Ascending aorta (tissue), 2 donors: ENCODE measurements at places on chromosomes 4 and X.

DNA sequence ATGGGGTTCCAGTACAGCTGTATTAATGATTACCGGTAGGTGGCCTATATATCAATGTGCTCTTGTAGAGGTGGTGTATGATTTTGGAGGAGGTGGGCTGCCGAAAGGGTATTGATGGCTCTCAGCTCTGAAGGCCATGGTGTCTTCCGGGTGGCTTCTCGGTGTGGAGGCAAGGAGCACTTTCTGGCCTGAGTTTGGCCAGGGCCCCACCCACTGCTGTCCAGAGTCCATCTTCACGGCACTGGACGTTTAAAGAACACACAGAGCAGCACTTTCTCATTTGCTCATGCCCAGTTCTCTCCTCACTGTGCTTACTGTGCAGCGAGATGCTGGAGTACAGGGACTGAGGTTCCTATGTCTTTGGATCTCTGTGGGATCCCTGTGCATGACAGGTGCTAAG, 16.1 kb downstream of the BST1 start:
- DNase-seq: peak; percentile 62

- DNase-seq: no peak
Observed at GRCh38 chrX:30735839-30736238, 82.6 kb downstream of the GK start.

DNA sequence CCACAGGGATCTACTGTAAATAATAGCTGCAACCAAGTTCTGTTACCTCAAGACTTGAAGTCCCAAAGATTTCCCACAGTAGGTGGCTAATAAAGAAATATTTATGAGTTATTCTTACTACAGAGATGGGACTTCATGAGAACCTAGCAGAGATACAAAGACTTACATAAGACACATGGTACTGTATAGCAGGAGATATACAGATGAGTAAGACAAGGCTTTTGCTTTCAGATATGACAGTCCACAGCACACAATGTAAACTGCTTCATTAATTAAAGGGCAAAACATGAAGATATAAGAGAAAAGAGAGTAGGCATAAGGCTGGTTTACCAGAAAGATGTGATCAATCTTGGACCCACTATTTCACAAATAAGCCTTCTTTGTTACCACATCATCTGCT, 6.6 kb downstream of the ANKRD17 start:
- no peak for DNase-seq

DNA sequence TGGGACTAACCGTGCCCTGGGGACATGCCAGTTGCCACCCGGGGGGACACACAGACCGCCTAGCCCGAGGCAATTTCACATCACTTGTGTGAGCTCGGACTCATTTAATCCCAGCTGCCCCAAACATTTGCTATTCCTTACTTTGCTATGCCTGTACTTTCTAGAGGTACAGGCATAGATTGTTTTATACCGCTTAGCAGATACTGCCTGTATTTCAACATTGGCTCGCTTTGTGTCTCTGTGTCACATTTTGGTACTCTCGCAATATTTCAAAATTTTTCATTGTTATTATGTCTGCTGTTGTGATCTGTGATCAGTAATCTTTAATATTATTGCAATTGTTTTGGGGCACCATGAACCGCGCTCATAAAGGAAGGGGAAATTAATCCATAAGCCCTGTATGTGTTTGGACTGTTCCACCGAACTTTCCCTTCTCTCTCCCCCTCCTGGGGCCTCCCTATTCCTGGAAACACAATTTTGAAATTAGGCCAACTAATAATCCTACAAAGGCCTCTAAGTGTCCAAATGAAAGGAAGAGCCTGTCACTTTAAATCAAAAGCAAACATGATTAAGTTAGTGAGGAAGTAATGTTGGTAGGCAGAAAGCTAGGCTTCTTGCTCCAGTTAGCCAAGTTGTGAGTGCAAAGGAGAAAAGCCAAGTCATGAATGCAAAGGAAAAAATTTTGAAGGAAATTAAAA, 568 bp upstream of the CASP6 start:
- DNase-seq: no peak

DNA sequence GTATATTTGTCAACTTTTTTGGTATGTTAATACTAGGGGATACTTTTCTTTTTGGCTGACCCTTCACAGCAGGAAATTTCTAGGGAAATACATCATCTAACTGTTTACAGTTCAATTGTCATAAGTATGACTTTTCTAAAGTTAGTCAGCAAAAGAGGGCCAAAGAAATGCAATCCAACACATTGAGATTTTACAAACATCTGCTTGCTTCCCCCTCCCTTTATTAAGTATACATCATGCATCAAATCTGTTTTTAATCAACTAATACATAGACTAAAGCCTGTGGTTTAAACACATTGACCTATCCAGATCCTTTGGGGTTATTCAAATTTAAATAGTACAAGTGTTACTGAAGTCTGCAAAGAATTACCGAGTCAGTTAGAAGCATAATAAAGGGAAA, 93.9 kb downstream of the MID1 start:
- DNase-seq: no peak

DNA sequence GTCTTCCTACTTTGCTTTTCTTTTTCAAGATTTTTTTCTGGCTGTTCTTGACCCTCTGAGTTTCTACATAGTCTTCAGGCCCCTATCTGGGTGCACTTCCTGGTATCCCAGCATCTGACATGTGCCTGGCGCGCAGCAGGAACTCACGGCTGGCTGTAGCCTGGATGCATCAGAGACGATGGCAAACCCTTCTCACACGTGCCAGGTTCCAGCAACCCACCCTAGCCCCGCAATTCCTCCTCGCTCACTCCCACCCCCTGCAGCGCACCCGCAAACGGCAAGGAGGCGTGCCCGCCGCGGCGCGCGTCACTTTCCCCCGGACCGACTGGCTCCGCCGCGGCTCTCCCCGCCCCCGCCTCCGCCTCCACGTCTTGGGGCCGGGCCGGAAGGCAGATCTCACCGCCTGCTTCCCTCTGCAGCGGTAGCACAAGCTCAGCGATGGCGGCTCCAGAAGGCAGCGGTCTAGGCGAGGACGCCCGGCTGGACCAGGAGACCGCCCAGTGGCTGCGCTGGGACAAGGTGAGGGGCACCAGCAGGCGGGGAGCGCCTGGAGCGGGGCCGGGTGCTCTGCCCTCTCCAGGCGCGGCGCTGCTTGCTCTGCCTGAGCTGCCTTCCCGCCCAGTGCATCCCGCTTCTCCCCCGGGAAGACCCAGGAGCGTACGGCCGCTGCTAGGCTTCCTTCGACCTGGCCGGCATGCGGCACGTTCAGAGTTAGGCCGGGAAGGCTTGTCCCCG, at the start of gene PGM2:
Gene PGM2, plus strand, starts transcription at position 392 of the 735 bp plus-strand sequence. Its CDS starts 47 bp downstream, at position 439.
- DNase-seq: peak; percentile 91

DNA sequence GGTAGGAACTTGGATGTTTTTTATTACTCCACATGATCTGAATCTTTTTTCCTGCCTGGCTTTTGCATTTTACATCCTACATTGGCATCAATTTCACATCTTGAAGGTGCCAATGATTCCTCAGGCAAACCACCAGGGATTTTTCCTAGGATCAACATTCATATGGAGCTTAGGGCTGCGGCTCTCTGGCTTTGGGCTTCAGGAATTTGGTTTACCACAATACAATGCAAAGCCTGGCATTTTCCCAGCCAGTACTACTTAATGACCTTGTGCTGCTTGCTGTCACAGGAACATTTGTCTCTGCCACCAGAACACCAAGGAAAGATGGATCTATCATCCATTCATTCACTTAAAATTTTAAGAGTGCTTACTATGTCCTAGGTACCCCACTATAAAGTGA, 180.7 kb downstream of the PDGFC start:
- DNase-seq: no peak

GRCh38 chr4:77437079-77437478, 168.5 kb upstream of the CXCL13 start:
- no peak for DNase-seq

- no peak for DNase-seq
Observed at GRCh38 chr4:143083756-143084472, 100.8 kb upstream of the USP38 start.

DNA sequence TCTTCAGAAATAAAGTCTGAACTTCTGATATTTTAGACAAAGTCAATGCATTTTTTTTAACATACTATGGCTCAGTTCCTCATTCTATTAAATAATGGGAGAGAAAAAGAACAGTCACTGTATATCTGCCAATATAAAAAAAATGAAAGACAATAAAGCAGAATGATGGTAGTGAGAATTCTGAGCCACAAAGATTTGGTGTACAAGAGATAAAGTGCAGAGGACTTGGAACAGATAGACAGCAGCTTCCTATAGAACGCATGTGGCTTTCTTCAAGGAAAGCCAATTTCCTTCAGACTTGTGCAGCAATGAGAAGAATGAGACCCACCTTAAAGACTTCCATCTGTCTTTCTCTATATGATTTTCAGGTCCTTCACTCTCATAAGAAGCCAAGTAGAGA, 39.7 kb downstream of the RASGEF1B start:
- DNase-seq: no peak

DNA sequence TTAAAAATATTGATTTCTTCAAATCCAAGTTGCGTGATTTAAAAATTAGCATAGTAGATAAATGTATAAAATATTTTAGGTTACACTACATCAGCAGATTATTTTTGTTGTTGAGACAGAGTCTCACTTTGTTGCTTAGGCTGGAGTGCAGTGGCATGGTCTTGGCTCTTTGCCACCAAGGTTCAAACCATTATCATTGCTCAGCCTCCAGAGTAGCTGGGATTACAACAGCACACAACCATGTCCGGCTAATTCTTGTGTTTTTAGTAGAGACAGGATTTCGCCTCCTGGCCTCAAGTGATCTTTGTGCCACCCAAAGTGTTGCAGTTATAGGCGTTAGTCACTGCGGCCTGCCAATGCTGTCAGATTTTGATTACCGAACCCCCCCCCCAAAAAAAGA, 1390.5 kb upstream of the TENM3 start:
- no peak for DNase-seq

- DNase-seq: no peak
Observed at GRCh38 chrX:13275031-13275430, 44.8 kb downstream of the ATXN3L start.

DNA sequence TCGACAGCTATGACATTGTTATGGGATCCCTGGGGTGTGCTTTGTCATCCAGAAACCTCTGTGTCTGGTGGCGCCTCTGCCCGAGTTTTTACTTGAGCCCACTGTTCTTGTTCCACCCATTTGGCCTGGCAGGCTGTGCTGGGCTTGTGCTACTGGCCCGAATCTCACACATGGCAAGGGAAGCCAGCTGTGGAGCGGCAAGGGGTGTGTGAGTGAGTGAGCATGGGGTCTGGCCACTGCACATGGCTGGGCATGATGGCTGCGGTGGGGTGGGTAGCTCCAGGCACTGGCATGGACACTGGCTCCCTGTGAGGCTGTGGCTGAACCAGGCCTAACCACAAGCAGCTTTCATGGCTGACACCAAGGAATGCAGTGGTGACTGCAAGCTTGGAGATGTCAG, 89.2 kb downstream of the DACH2 start:
- DNase-seq: no peak

DNA sequence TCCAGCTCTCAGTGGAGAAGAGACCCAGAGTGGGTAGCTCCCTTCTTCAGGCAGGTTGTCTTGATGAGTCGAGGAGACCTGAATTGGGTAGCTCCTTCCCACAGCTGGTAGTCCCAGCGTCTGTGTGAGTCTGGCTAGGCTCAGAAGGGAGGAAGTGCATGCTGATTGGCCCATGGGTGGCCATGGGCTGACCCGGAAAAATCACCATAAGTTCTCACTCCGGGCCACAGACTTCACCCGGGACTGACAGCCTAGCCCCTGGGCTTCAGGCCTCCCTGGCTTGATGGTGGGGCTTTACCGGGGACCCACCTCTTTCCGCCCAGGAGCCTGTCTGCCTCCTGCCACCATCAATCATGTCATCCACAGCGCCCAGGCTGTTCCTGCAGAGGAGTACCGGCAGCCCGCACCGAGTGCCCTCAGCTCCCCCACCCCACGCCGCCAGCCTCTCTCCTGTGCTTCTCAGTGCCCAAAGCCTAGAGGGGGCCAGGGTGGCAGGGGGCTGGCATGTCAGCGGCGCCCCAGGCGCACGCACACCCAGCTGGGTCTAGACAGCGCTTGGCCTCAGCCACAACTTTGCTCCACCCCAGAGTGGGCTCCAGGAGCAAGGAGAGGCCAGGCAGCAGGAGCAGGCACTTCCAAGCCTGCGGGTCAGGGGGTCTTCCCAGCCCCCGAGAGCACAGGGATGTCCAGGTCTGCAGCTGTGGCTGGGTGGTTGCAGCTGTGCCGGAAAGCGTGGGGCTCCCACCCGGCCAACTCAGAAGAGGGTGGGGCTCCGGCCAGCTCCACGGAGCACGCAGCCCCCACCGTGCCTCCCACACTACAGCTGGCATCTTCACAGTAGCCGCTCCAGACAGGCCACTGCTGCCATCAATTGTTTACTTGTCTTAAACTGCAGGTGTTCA, 16.1 kb upstream of the SAT1 start:
- DNase-seq: no peak

GRCh38 chrX:45751156-45751555, 550.5 kb upstream of the DIPK2B start:
- DNase-seq: no peak

GRCh38 chr4:26471890-26472289, 18.4 kb downstream of the CCKAR start:
- DNase-seq: no peak

- DNase-seq: no peak
Observed at GRCh38 chr4:87322754-87323153, at the start of gene HSD17B13. Gene HSD17B13, minus strand, starts transcription at chr4:87322882. Its CDS starts 41 bp downstream, at chr4:87322841.

GRCh38 chr4:151228189-151229119, 48.5 kb upstream of the PRSS48 start:
- DNase-seq: no peak

DNA sequence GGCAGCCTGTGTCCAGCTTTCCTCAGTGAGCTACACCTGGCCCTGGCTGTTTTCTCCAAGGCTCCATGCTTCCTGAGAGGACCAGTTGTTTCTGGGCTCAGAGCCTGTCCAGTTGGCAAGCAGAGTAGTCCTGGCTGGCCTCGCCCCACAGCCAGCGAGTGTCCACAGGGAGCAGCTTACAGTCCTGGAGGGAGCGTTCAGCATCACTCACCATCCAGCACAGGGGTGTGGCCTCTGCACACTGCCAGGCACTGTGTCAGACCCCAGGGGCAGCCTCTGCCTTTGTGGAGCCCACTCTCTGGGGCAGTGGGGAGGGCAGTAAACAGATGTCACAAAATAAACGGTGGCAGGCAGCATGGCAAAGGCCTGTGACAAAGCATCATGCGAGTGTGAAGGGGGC, 23.9 kb downstream of the EVC start:
- no peak for DNase-seq

DNA sequence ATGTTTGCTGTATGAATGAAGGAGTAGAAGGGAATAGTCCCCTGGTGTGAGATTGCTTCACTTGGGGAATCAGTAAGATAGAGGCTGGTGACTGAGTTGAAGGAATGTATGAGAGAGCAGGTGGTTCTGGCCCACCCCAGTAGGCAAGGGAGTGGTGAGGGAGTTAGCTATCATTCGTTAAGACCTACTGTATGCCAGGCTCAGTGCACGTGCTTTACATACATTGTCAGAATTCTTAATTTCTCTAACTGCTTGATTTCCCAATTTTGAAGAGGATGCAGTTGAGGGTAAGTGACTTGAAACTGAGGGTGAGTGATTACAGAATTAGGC, 700 bp downstream of the VMA21 start:
- no peak for DNase-seq

DNA sequence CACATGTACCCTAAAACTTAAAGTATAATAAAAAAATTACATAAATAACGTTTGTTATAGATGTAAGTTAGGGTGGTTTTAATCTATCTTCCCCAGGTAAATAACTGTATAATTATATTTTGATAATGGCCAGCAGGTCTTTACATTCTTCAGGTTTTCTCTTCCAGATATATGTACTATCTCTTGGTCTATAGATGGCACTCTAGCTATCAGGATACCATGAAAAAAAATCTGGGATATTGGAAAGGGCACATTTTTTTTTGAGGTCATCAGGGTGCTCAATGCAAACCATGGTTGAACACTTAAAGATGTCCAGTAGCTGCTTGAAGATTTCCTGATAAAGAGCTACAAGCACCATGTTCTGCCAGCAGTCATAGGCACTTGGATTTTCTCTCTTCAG, 15.6 kb upstream of the ADH4 start:
- DNase-seq: no peak
